ENCODE measurements at places on chromosomes 6 and 20.

- DNase-seq: no peak
Observed at GRCh38 chr20:55472704-55473103, 532.6 kb downstream of the CBLN4 start.

GRCh38 chr6:136070815-136071214 is 179.3 kb downstream of the MTFR2 start:
- DNase-seq: peak; percentile 51

DNA sequence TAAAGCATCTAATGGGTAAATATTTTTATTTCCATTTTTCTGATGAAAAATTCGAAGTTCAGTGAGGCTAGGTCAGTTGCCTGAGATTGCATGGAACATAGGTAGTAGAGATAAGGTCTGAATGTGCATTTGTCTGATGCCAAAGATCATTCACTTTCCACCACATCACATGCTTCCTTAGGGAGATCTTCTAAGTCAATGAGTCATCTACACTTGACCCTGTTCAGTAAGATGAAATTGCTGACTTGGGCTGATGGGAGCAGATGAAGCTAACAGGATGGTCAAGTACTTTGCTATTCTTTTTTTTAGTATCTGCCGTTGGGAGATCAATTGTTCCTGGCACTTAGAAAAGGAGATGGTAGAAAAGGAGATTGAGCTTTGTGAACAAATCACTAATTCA is 511.3 kb downstream of the PHF3 start:
- DNase-seq: no peak

- DNase-seq: peak; percentile 52
Observed at GRCh38 chr6:24125980-24126379, at the start of gene NRSN1. TSS of gene NRSN1 (plus strand) at chr6:24126215. CDS start at chr6:24134328, 8,113 bp downstream.

GRCh38 chr20:39277185-39277584 is 315.0 kb downstream of the DHX35 start:
- DNase-seq: no peak

DNA sequence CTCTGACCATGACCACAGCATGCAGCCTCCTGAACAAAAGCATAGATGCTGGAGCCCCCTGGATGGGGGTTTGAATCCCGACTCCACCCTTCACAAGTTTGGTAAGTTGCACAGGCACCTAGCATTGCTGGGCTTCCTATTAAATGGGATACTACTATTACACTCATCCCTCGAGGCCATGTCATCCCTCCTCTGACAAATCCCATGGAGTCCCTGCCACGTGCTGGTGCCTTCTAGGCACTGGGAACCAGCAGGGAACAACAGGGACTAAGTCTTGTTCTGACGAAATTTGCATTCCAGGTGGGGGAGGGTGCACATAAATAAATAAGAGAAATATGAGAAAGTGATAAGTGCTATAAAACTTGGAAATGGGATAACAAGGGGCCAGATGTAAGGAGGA is 15.3 kb upstream of the SIRPA start:
- DNase-seq: no peak

DNA sequence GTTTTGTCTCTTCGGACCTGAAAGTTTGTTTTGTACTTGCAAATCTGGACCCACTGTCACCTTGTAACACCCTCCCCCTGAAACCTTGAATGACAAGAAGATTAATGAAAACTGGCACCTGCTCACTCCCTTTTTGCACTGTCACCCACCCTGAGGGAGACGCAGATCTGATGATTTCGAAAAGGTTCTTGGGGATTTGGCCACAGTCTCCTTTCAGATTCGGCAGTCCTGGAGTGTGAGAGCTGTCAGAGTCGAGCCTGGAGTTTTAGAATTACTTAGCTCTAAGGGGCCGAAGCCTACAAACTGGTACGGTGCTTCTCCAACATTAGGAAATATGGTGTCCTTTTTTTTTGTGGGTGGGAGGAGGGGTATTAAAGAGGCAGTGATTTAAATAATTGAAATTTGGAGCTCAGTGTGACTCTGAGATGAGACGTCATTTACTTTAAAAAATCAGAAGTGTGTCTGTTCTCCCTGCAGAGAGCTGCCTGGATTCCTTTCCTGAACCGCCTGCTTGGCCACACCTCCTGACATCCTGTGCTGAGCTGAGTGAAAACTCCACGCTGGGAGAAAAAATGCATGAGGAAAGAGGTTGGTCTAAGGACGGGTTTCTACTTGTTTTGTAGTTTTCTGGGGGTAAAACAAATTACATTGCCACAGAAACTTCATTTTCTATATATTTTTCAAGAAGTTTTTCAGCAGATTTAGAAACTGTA is 447.0 kb upstream of the CDH4 start:
- peak; percentile 16 for DNase-seq

GRCh38 chr6:27477318-27478013 is 4.6 kb upstream of the ZNF184 start:
- no peak for DNase-seq

DNA sequence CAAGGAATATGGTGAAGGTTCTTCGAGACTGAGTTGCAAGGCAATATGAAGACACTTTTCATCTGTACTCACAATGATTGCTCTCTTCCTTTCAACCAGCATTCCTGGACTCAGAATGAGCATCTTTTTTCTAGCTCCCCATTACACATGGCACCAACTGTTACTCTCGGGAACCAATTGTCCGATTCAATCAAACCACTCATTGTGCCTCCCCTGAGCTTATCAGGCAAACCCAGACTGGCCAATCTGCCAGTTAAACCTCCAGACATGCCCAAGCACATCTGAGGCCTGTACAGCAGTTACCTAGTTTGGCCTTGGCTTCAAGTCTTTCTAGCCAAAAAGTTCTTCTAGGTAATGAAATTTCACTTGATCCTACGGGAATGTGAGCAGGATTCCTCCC is 164.1 kb downstream of the ID4 start:
- no peak for DNase-seq

DNA sequence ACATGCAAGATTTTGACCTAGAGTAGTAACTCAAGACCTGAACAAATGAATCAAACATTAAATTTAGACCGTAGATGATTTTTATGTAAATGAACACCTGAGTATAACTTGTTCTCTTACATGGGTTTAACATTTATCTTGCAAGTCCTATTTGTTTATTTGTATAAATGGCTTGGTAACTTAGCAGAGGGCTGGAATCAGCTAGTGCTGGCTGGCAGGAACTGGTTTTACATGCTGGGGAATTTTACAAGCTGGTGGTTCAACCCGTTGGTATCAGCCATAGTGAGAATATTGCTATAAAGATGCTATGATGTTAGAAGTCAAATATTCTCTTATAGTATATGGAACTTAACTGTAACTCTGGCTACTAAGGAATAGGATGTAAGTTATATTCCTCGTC is 8.9 kb downstream of the SLC22A2 start:
- no peak for DNase-seq

DNA sequence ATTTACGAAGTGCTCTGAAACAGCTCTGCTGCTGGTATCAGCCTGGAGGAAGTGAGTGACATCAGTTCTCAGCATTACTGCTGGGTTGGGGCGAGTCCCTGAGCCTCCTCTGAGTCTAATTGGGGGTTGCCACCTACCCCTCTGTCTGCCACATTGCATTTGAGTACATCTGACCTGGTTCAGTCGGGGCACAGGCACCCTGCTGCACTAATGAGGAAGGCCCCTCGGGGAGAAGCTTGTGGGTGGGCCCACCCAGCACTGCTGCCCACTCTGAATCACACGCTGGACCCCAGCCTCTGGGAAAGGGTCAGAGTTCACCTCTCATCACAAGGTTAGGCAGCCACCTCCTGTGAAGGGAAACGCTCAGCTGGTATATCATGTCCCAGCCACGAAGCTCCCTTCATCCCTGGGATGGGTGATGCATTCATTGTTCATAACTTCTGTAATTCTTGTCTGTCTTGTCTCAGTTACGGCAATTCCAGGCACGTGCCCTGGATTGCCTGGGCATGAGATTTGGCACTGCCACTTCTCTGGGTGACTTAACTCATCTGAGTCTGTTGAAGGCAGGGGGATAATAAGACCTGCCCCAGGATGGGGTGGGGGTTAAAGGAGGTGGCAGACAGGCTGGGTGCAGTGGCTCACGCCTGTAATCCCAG is 13.3 kb downstream of the DNMT3B start:
- no peak for DNase-seq

DNA sequence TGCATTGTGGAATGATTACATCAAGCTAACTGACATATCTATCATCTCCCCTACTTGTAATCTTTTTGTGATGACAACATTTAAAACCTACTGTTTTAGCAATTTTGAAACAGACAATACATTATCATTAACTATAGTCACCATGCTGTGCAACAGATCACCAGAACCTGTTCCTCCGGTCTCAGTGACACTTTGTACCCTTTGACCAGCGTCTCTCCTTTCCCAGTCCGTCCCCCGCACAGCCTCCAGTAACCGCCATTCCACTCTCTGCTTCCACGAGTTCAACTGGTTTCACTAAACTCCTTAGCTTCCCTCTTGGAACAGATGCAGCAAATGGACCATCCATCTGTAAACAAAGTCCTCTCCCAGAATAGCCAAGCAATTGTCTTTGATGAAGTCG is 21.8 kb downstream of the LRP11 start:
- no peak for DNase-seq

DNA sequence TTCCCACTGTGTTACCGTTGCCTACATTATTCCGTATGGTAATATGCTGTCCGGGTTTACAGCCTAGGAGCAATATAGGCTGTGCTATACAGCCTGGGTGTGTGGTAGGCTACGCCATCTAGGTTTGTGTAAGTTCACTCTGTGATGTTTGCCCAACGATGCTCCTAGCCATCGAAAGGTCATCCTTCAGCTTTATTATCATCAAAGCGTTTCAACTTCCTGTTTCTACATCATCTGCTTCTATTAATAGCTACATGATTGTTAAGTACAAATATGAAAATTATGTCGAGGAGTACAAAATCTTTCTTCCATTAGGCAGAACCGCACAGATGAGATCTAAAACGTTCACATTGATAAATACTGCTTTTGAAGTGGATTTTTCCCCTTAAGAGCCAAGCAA is 69.9 kb downstream of the PPP1R14C start:
- DNase-seq: no peak

DNA sequence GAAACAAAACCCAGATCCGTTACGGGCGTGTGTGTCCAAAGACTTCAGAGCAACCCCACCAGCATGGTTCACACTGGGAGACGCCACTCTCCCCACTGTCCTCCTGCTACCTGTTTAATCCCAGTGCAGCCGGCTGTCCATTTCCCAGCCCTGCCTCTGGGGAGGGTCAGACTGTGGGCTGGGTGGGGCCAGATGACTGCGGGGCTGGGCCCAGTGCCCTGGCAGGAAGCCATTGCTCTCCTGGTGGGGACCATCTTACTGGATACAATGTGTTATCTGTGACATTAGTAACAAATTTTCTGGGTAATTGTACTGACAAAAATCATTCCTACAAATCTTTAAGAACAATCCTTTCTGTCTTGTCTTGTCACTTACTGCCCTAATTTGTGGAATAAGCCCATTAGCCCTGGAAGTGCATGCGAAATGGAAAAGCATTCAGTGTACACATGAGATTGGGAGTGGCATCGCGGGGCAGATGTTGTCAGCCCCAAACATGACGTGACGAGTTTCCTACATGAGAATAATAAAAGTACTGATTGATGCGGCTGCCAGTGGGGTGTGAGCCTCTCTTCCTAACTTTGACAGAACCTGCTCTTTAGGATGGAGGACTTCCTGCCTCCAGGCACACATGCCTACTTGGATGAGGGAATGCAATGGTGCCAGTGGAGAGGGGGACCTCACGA is 37.9 kb upstream of the PCMTD2 start:
- no peak for DNase-seq

- DNase-seq: no peak
Observed at GRCh38 chr20:2795451-2795850, 5.0 kb downstream of the CPXM1 start.

DNA sequence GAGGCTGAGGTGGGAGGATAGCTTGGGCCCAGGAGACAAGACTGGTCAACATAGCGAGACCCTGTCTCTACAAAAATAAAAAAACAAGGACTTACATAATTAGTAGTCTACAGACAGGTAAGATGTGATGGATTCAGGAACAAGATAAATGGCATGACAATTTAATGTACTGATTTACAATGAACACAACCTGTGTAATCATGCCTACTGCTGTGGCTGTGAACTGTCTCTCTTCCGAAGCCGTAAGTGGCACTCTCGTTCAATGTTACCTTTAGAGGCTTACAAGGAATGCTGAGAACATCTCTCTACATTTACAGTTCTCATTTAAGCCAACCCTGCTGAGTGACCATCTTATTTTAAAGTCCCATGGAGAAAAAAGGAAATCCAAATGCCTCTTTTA is 134.8 kb upstream of the PRDM1 start:
- no peak for DNase-seq

DNA sequence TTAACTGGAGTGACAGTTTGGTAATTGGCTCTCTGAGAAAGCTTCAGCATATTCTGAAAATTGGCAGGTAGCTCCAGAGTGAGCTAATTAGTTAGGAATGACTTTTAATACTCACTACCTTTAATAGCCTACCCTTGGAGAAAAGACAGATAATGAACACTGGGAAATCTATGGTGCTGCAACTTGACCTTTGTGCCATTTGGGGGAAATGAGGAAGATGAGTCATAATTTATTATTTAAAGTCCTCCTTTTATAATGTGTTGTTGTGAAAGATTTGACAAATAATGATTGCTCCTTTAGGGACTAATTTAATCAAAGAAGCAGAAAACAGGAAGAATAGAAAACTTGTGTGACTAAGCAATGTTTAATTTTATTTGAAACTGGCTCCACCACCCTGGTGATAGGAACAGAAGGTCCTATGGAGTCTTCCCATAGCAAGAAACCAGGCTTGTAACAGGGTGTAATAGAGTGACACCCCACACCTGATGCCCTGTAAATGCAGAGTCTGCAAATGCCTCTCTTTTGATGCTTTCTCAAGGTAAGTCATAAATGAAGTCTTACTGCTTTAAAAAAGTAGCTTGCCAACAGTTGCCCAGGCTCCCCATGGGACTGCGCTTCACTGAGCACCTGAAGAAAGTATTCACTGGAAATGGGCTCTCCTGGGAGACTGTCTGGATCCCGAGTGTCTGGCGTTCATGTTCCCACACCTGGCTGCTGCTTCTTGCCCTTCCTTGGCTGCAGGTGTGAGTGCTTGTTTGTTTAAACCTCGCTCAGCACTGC is 134.4 kb downstream of the LRRC1 start:
- peak; percentile 57 for DNase-seq

- no peak for DNase-seq
Observed at GRCh38 chr20:1491281-1491840, at the start of gene SIRPB2. TSS of gene SIRPB2 (minus strand) at chr20:1491420. CDS start at chr20:1491359, 61 bp downstream.

GRCh38 chr6:115133790-115134189 is 791.0 kb upstream of the HS3ST5 start:
- DNase-seq: no peak

- no peak for DNase-seq
Observed at GRCh38 chr20:23391707-23392310, 29.5 kb downstream of the NAPB start.

DNA sequence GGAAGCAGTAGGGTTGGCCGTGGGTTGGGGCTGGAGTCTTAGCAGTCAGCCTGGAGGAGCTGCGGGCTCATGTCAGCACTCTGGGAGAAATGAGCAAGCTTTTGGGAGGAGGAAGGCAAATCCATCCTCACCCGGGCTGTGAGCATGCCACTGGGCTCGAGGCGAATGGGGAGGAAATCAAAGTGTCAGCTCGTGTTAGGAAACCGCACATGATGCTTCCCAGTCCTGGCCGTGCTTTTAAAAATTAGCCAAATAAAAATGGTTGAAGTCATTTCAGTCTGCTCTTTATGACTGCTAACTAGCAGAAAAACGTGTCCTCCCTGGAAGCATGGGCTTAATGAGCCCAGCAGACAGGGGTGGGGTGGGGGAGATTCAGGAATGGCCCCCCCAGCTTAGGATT is 98.1 kb downstream of the NFATC2 start:
- no peak for DNase-seq

All from astrocyte of the hippocampus (primary cell).